Muscle of back (tissue), 13 donors: ENCODE measurements at places on chromosomes 5 and 9.

GRCh38 chr9:116686135-116686534 lies 970 bp upstream of the TRIM32 start:
- DNase-seq: no peak

GRCh38 chr9:126885131-126885641 lies 24.7 kb downstream of the ZBTB34 start:
- no peak for DNase-seq

GRCh38 chr5:180975338-180975737 lies 13.3 kb upstream of the BTNL3 start:
- DNase-seq: no peak

DNA sequence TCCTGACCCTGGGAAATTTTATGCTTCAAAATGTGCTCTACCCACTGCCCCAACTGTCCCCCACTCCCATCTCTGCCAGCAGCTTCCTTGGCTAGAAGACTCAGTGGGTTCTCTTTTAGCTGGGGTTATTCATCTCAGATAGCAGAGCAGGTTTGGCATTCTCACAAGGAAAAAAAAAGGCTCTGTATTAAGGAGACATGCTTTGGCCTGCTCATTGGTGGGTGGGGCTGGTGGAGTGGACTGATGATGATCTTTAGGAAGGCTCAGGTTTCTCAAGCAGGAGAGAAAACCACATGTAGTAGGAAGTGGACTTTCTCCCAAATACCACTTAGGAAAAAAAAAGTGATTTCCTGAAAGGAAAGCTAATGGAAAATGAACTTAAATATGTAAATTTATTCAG lies 279.2 kb upstream of the ZNF462 start:
- no peak for DNase-seq

DNA sequence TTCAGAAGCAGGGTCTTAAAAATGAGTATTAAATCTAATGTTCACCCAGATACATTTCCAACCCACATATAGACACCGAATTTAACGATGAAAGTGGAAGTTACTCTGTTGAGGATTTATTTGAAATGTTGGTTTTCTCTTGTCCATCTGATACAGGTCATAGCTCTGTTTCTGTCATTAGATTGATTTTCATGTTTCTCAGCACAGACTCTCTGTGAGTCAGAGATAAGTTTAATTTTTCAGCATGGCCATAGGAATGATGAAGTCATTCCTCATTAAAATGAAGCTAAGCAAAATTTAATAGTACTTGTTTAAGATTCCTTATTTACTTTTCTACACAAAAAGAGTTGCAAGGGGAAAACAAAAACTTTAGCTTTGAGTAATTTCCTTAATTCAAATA lies 38.8 kb downstream of the GHR start:
- no peak for DNase-seq

GRCh38 chr5:14330729-14331385 lies 187.7 kb downstream of the TRIO start:
- no peak for DNase-seq

DNA sequence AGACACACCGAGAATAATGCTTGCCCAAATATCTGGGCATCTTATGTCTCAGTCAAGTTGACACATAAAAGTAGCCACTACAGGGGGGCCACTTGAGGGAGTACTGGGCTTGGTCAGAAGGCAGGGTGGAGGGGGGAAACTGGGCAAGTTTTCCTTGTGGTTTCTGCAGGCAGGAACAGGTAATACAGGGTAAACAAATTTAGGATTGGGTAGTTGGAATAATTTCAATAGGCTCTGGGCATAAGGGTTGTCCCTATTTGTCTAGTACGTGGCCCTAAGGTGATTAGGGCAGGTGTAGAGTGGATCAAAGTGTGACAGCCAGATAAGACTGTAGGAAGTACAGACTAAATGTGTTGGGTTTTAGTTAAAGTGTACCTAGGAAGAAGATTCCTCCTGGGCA lies 353.1 kb downstream of the TLE4 start:
- DNase-seq: no peak

- DNase-seq: no peak
These were observed 338.7 kb downstream of the NPR3 start for GRCh38 chr5:33049842-33050241.

DNA sequence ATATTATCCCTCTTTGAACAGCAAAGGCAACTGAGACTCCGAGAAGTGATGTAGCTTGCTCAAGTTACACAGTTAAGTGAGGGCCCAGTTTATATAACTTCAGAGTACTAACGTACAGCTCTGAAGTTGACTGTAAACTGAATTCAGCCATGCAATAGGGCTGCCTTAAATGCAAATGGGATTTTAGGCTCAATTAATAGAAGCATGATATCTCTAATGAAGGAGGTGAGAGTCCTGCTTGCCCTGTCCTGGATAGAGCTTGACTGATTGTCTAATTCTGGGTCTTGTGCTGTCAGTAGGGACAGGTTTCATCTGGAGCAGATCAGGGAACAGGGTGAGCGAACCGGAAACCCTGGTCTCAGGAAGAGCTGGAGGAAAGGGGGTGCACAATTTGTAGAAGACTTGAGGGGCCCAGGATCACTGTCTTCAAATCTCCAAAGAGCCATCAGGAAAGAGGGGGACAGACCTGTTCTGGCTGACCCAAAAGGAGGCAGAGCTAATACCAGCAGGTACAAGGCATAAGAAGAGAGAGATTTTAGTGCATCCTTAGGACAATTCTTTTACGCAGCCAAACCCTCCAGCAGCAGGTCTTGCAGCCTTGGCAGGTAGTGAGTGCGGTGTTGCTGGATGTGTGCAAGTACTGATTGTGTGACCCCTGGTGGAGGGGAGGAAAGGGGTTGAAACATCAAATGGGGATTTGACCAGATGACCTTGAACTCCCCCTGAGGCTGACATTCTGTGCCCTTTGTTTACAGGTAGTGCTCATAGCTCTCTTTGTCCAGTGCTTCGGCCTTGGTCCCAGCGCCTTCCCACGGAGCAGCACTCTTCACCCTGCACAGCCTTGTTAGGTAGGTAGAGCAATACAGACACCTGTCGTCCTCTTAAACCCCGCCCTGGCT lies 13.0 kb downstream of the GSN start:
- DNase-seq: no peak

DNA sequence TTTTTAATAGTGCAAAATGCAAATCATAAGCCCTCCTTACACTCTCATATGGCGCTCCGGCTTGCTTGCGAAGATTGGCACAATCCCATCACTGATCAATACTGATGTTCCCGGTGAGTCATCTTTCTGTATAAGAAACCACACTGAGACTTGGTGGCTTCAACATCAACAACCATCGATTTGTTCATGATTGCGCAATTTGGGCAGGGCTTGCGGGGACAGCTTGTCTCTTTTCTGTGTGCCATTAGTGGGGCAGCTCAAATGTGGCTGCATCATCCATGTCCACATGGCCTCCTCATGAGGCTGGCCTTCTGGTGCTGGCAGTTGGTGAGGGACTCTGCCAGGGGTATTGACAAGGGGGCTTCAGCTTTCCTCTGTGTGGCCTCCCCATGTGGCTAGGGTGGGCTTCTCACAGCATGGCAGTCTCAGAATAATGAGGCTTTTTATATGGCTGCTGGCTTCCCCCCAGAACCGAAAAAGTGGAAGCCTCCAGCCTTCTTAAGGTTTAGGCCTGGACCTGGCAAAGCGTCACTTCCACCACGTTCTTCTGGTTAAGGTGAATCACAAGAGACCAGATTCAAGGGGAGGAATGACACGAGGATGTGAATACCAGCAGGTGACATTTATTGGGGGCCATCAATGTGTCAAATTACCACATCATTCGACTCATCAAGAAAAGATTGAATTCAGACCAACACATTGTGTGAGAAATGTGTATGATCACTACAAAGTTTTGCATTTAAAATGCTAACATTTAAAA lies 79.5 kb upstream of the NFIL3 start:
- no peak for DNase-seq

DNA sequence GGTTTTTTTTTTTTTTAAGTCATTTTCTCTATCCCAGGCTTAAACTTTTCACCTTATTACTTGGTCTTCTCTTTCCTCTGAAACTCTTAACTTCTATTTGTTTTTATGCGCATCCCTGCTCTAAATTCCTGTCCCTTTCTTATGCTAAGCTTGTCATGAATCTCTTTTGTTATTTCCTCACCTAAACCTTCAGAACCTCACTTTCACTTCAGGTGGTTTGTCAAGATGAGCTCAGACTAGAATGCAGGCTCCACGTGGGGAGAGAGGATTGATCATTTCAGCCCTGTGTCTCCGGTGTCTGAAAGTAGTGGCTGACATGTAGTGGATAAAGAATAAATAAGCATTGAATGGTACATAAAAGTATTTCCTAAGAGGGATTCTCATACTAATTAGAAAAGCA lies 63.6 kb downstream of the ANXA1 start:
- no peak for DNase-seq

- DNase-seq: no peak
These were observed 9.6 kb downstream of the TMOD1 start for GRCh38 chr9:97510797-97511654.

GRCh38 chr5:149282966-149283332 lies 11.3 kb downstream of the AFAP1L1 start:
- no peak for DNase-seq

- no peak for DNase-seq
These were observed 141.5 kb upstream of the FBXL17 start for GRCh38 chr5:108523360-108523759.

DNA sequence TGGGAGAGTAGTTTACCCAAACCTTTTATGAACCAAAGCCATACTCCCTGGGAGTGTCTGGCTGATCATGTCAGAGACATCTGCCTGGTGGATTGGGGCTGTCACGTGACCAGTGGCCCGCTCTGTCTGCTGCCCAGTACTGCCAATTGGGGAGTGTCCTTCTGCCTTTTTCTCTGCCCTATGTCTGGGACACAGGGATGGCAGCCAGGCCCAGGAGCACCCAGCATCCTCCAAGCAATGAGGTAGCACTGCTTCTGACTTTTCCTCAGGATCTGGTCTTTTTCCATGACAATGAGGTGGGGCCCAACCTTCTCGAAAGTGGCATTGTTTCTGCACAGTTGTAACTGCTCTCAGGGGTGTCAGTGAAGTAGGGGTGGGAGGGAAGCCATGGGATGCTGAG lies 21.8 kb downstream of the DAPK1 start:
- DNase-seq: no peak

GRCh38 chr5:119614838-119615237 lies 14.5 kb upstream of the FAM170A start:
- no peak for DNase-seq

DNA sequence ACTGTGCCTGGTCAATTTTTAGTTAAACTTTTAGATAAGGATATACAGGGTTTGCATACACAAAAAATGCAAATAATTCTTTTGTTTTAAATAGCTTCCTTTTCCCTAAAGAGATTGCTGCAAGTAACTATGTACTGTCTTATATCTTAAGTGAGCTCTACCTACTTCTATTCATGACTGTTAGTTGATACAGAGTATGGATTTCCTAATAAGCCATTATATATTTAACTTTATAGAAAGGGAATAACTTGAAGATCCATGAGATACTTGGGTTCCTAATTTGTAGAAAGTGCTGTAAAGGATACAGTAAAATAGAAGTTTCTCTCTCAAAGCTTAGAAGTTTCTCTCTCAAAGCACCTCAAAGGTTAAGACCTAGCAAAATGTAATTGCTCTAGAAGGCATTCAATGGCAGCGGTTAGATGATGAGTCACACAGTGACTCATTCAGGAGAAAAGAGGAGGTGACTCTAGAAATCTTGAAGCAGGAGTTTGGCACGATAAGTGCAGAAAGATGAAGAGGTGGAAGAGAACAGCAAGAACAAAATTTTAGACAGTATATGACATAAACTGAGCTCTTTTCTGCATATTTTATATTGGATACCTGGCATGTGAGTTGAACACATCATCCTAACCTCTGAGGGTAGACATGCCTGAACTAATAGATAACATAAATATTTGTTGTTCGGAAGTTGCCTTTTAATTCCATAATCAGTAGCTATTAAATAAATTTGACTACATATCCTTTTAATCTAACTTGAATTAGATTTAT lies 5.5 kb upstream of the DNAJC21 start:
- no peak for DNase-seq

GRCh38 chr5:179816796-179817469 lies 3.8 kb upstream of the SQSTM1 start:
- DNase-seq: no peak

DNA sequence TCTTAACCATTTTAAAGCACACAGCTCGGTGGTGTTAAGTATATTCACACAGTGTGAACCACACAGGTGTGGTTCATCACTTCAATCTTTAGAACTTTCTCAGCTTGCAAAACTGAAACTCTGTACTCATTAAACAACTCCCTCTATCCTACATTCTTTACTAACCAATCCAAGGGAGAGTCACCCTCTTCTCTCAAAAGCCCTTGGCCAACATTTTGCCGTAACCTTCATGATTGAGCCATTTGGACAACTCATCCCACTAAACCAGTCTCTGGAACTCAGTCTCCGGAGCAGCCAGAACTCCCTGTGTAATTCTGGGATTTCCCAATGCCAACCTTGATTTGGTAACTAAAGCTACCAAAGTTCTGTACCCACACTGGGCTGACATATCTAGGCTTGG lies 84.7 kb downstream of the TTC39B start:
- DNase-seq: no peak
